NCI-H1930 (cell line): ENCODE measurements at places on chromosomes 7 and 10.

DNA sequence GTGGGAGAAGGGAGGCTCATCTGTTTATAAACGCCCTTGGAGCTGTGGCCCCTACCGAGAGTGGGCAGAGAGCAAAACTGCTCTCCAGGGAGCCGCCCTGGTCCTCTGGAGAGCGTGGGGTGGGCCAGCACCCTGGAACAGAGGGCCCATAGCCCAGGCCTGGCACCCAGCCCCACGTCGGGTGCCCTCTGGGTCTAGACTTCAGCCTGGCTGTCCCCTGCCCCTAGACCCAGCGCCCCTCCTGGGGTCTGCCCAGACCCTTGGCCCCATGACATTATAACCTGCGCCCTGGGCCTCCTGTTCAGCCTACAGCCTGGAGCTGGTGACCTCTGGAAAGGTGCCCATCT is 24.7 kb downstream of the GET4 start:
- no peak for DNase-seq

DNA sequence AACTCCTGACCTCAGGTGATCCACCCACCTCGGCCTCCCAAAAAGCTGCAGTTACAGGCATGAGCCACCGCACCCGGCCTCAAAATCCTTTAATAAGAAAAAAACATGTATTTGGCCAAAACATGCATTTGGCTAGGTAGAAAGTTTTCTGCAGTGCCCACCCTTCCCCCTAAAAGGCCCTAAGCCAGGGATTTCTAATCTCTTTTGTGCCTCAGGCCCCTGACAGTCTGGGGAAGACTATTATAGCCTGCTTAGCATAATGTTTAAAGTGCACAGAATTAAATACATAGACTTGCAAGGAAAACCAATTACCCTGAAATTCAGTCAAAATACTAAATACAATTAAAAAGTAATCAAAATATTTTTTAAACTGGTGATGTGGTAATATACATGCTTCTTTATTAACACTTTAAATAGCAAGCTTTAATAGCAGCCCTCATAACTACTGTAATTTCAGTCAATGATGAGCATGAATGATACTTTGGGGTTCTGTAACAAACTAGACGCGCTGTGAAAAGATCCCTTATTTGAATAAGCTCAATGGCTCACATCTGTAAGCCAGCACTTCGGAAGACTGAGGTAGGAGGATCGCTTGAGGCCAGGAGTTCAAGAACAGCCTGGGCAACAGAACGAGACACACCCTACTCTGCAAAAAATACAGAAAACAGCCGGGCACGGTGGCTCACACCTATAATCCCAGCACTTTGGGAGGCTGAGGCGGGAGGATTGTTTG is 29.9 kb downstream of the SPDYE6 start:
- DNase-seq: no peak

DNA sequence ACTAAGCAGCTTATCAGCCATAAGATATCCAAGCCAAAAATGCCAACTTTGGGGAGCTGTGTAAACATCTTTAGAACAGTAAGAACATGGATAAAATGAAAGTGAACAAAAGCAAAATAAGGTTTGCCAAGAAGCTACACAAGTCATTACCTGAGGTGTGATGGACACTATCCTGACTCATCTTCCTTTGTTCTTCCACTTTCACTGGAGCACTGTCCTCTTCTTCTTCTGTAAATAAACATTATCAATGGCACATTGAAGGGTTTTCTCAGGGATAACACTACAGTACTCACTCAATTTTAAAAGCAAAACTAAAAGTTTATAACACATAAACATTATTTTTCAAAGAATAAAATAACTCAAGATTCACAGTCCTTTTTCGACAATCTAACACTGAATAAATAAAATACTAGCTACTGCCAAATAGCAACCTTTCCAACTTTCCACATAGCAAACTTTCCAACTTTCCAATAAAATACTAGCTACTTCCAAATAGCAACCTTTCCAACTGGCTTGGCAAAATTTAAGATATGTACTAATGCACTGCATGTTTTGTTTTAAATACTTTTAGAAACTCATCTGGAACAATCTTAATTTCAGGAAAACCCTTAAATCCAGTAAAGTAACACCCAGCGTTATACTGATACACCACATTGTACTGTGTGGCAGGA is 174.1 kb downstream of the SKAP2 start:
- no peak for DNase-seq

- DNase-seq: no peak
Measured at GRCh38 chr7:132030086-132030568, 473.7 kb upstream of the PODXL start.

DNA sequence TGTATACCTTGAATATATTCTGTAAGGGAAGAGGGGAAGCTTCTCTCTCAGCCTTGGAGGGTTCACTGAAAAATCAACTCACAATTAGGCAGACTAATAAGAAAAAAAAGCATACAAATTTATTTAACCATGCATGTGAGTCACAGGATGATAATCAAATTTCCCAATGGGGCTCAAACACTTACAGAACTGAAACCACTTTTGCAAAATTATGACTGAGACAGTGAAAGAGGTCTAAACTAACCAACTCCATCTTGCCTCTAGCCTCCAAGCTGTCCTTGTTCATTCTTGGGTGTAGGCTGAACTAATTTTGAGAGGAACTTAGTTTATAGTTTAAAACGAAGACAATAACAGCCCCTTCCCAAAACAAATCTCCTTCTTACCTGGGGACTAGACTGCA is 618.3 kb upstream of the AUTS2 start:
- no peak for DNase-seq

- no peak for DNase-seq
Measured at GRCh38 chr7:32293833-32294232, 196.3 kb downstream of the LSM5 start.

DNA sequence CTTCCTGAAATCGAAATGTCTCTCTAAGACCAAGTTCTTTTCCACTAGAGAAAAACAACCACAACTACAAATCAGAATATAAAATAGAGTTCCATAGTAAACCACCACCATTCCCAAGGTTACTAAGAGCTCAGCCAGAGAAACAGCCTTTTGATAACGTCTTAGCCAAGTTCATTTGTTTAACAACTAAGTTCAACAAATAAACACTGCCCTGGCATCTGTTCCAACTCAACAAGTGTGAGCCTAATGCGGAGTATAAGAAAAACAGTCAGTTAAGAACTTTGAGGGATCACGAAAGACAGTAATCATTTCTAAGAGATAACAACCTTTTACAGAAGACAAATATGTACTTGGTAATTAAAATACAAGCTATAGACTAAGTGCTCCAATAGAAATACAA is 77.3 kb downstream of the CALD1 start:
- no peak for DNase-seq

GRCh38 chr7:125773113-125773785 is 843.6 kb upstream of the POT1 start:
- no peak for DNase-seq

- no peak for DNase-seq
Measured at GRCh38 chr10:103479135-103479534, at the start of gene CALHM3. TSS of gene CALHM3 (minus strand) at chr10:103479240. CDS start at chr10:103479032, 208 bp downstream.

GRCh38 chr10:61931620-61932332 is 30.3 kb downstream of the ARID5B start:
- no peak for DNase-seq

GRCh38 chr10:107031931-107032699 is 132.4 kb downstream of the SORCS1 start:
- DNase-seq: no peak

- no peak for DNase-seq
Measured at GRCh38 chr7:139946533-139946932, 116.2 kb downstream of the PARP12 start.

DNA sequence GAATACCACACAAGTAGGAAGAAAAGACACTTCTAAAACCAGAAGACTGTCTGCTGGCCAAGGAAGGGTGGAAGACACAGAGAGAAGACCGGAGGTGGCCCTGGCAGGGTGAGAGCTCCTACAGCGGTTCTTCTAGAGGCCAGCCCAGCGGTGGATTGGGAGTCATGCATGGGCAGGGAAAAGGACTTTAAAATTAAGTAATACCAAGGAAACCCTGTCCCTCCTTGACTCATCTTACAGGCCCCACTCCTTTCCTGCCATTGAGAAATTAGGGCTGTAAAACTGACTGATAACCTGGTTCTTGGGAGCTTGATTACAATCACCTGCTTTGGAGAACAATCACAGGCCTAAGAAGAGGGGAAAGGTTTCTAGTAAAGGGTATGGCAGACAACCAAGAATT is 16.1 kb downstream of the CALML3 start:
- no peak for DNase-seq

DNA sequence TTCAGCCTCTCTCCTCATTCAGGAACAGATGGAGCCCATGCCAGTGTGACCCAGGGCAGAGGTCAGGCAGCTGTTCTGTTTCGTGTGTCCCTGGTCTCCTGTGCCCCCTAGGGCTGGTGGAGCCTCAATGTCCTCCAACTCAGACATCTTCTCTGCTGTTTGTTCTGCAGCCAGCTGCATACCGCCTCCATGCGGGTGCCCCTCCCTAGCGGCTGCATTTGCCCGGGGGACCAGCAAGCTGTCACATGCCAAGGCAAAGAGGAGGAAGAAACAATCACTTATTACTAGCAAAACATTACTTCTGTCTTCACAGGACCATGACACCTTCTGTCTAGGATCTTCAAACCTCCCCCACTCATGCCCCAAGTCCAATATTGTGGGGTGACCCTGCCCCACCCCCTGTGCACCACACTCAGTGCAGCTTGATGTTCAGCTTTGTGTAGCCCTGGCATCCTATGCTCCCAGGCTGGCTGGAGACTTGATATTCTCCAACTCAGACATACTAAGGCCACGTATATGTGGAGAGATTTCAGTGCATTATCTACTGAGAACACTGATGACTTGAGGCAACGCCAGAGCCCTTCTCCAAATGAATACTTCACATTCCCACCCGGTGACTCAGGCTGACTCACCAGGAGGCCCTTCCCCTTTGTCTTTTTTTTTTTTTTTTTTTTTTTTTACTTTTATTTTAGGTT is 188.9 kb downstream of the SKIDA1 start:
- DNase-seq: no peak

DNA sequence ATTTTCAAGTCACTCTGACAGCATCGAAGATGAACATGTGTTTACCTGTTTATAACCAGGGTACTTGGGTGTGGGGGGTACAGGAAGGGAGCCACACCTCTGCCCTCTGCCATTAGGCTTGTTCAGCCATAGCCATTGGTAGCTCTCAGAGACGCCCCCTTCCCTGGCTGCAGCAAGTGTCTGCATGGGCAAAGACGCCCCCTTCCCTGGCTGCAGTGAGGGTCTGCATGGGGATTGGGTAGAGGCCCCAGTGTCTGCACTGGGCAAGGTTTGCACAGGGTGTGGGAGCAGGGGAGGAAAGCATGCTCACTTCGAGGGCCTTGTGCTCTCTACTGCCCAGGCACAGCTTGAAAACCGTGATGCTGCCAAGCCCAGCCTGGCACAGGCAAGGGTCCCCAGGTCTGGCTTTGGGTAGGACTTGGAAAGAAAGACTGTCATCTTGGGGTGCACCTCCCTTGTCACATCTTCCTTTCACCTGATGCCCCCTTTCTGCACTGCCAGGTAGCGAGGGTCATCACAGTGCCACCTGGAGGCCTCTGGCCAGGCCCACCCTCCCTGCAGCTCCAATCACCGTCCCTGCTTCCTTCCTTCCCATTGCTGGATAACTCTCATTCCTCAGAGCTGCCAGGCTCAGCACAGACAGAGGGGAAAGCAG is 3.7 kb downstream of the TMEM225B start:
- no peak for DNase-seq
